Activated T-cell treated with anti-CD3 and anti-CD28 coated beads for 24 hours (primary cell): ENCODE measurements at places on chromosomes 7 and 10.

DNA sequence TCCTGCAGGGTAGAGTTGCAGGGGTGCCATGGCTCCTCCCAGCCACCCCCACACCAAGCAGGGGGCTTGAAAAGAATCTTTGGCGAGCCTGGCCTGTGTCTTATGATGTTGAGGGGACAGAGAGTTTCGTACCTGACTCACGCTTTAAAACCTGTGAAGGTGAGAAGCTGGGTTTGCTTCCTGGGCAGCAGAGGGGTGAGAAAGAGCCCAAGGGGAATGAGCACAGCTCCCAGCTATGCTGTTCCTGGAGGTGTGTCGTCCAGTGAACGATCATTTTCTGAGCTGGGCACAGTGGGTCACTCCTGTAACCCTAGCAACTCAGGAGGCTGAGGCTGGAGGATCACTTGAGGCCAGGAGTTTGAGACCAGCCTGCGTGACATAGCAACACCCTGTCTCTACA lies 13.5 kb upstream of the ADRB1 start:
- no peak for DNase-seq

- DNase-seq = peak; percentile 64
Measured at GRCh38 chr7:51162724-51163329, 153.8 kb downstream of the COBL start.

DNA sequence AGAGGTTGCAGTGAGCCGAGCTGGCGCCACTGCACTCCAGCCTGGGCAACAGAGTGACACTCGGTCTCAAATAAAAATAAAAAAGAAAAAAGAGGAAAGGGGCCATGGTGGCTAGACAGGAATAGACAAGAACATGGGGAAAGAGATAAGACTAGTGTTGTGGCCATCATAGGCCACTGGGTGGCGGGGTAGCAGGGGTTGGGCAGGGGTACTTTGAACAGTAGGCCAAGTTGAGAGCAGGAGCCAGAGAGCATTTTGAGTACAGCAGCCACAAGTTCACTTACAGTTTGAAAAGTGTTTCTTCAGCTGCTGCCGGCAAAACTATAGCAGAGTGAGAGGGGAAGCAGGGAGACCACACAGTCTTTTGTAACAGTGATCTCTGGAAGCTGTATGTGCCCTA lies 656.0 kb downstream of the CNTNAP2 start:
- no peak for DNase-seq

GRCh38 chr10:97852840-97853405 lies 3.3 kb downstream of the GOLGA7B start:
- no peak for DNase-seq

DNA sequence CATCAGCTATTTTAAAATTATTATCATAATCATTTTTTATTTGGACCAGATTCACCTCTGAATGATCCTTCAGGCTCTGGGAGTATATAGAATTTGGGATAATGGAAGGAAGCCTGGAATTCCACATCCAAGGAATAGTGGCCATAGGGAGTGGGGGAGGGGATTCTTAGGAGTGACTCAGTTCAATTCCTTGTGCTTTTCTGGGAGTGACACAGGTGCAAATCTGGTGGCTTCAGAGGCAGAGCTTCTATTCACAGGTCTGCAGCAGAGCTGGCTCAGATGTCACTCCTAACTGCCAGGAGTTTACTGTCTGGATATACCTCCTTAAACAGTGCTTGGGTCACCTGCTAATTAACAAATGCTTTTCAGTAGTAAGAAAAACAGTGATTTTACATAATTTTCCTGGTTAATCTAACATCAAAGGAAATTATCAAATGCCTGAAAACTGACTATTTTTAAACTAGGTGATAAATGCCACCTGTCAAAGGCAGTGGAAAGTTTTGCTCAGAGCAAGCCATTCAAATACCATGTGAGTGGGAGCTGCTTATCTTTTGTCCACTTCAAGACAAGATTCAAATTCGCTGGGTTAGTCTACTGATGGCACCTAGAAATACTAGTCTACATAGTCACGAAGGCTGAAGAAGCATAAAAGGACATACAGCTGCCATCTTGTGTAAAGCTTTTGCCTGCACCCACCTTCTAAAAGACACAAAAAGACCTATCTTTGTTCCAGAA lies 106.7 kb upstream of the LAMB4 start:
- DNase-seq = no peak

- DNase-seq = no peak
Measured at GRCh38 chr10:88598055-88598454, 11.5 kb downstream of the LIPJ start.

DNA sequence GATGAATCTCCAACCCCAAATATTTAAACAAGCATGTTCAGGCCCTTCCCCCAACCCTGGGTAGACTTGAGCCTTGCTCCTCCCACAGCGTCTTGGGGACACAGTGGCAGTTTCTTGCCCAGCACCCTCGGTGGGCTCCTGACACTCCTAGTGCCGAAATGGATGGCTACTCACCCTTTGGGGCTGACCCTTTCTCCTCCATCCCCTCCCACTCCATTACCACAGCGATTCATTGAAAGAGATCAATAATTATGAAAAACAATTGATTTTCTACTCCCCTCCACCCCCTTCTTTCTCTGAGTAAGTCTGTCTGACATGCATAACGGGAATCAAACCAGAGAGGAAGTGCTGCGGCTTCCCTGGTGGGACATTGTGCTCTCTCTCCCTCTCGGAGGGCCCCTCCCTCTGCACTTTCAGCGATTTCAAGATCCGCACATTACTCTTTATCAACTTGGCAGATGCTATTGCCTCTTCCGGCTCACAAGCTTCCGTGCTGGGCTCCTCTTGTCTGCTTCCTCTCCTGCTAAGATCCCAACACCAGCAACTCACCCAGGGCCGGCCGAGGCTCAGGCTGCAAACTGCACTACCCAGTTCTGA lies 79.0 kb upstream of the PLXNA4 start:
- DNase-seq = peak; percentile 16

GRCh38 chr7:24715661-24716479 lies 41.4 kb downstream of the GSDME start:
- no peak for DNase-seq

DNA sequence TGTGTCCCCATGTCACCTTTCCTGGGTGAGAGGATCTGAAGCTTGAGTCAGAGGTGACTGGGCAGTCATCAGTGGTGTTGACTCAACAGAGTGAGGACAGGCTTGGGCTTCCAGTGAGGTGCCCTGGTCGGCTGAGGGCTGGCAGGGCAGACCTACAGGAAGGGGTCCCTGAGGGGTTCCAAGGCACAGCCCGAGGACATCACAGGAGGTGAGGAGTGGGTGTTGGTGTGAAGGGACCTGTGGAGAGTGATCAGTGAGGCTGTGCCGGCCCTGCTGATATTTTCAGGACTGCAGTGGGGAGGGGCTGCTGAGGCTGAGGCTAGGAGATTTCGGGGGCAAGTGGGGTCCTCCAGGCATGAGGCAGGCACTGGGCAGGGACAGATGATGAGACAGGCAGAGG lies 545.5 kb downstream of the TCERG1L start:
- no peak for DNase-seq

GRCh38 chr7:132456418-132456817 lies 119.9 kb downstream of the PLXNA4 start:
- DNase-seq = no peak

- no peak for DNase-seq
Measured at GRCh38 chr7:115260381-115260780, 338.5 kb downstream of the MDFIC start.

- no peak for DNase-seq
Measured at GRCh38 chr10:63758080-63758479, 236.9 kb downstream of the REEP3 start.

DNA sequence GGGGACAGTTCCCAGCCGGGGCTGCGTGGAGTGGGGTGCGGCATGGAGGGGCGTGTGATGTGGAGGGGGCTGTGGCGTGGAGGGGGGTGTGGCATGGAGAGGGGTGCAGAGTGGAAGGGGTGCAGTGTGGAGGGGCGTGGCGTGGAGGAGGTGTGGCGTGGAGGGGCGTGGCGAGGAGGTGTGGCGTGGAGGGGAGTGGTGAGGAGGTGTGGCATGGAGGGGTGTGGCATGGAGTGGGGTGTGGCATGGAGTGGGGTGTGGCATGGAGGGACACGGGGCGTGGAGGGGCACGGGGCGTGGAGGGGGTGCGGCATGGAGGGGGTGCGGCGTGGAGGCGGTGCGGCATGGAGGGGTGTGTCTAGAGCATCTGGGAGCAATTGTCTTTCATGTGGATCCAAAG lies 33.6 kb downstream of the NKX6-2 start:
- no peak for DNase-seq

GRCh38 chr7:29484280-29484679 lies 79.4 kb upstream of the PRR15 start:
- no peak for DNase-seq

GRCh38 chr7:86013662-86014061 lies 630.0 kb upstream of the GRM3 start:
- DNase-seq = no peak

DNA sequence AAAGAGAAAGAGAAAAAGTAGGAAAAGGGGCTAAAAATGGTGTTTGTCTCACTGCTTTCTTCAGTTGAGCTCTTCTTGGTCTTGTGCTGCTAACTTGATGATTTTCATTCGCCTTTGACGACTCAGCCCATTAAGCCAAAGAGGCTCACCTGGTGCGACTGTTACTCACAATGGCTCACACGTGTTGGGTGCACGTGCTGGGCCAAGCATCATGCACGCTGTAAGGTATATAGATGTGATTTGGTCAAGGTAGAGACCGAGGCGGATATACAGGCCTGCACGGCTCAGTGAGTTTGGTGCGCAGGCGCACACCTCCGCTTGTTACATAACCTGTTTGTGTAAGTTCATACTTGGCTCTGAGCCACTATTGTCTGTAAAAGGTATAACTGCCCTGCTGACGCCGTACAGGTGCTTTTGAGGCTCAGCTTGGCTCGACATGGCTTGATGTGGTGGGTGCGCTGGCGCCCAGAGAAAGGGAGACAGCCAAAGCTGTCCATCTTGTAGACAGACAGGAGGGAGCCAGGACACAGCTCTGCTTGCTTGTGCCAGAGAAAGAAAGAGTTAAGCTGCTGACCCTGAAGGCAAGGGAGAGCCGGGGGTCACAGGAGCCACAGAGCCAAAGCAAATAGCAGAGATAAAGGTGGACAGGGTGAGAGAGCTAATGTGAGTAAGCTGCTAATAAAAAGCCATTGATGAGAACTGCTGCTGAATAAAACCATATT lies 33.6 kb downstream of the ANKRD16 start:
- DNase-seq = no peak

DNA sequence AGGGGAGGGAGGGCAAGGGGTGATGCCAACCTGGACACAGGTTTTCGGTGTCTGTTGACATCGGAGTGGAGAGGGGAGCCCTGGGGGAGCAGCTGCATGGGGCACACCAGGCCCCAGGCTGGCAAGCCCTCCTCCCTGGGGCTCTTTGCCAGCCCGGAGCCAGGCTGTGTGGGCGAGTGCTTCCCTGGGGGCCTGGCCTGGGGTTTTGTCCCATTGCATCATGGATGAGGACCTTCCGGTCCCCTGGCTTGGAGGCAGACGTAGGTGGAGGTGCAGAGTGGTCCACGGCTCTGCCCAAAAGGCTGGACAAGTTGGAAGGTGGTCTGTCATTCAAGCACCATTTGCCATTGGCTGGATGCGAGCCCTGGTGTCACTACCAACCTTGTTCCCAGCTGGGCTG lies 34.8 kb downstream of the ZMIZ1 start:
- no peak for DNase-seq

- DNase-seq = no peak
Measured at GRCh38 chr10:84191106-84191505, 3.2 kb upstream of the CDHR1 start.

DNA sequence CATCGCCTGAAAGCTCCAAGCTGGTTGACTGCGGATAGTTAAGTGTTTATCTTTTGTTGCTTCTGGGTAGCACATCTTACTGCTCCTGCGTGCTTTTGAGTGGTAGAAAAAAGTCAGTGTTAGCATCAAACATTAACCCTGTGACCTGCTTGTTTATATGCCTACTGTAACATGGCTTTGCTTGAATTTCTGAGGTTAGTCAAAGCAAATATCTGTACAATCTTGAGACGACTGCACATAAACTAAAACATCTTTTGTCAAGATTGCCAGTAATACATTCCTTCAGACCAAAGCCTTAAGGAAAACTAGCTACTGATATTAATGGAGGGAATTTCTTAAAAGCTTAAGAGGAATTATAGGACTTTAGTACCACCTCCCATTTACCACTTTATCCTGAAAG lies 163.7 kb downstream of the BAMBI start:
- no peak for DNase-seq

GRCh38 chr10:31072451-31072850 lies 40.8 kb upstream of the ZNF438 start:
- no peak for DNase-seq

- no peak for DNase-seq
Measured at GRCh38 chr10:121405096-121405495, 193.1 kb downstream of the FGFR2 start.

DNA sequence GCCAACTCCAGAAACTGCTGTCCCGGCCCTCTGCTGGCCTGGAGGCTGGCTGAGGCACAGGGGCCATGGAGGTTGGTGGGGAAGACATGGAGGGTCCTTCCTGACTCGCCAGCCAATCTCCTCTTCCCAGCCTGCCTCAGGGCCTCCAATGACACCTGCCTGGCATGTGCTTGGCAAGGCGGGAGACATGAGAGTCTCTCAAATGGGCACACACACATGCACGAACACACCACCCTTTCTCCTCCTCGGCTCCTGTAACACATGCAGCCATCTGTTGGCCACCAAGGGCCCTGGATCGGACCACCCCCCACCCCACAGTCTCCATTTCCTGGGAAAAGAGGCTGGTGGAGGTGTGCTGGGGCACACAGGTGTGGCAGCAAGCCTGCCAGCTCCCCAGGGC lies 56.4 kb downstream of the YKT6 start:
- DNase-seq = no peak

- DNase-seq = no peak
Measured at GRCh38 chr10:69007260-69007659, 18.7 kb downstream of the KIFBP start.

DNA sequence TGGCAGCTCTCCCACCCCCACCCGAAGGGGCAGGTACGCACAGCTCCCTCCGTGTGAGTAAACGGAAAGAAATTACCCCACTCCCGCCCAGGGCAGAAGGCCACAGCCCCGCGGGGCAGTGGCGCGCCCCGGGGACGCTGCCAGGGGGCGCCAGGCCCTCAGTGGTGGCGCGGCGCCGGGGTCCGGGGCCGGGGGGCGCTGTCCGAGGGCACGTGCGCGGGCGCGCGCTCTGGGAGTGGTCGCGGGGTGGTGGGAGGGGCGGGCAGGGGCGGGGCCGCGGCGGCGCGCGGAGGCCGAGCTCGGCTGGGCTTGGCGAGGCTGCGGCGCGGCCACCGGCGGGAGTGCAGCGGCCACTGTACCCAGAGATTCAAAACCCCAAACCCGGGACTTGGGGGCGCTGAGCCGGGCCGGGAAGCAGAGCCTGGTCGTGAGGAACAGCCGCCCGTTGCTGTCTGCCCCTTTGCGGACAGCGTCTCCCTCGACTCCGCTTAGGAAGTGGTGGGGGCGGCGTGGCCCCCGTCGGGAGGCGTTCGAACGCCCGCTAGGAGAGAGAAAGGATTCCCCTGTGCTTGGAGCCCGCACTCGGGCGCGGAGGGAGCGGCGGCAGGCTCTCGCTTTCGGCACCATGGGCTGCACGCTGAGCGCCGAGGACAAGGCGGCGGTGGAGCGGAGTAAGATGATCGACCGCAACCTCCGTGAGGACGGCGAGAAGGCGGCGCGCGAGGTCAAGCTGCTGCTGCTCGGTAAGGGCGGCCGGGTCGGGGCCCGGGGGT lies at the start of gene GNAI1:
TSS of gene GNAI1 (plus strand) at position 296 of the 773 bp plus-strand sequence. CDS start at position 626, 330 bp downstream.
- DNase-seq = no peak

- DNase-seq = peak; percentile 52
Measured at GRCh38 chr10:3186368-3186767, 13.8 kb upstream of the PITRM1 start.

GRCh38 chr7:126659124-126659523 lies 593.6 kb downstream of the GRM8 start:
- DNase-seq = no peak
